ENCODE measurements at places on chromosomes 11 and 22. TPM values are rescaled to one million over a fixed set of nuclear protein-coding genes. Genes with fewer than 3 reads are reported as not detected.
A peak's percentile ranks its signal among the peaks of the same experiment; 100 is the strongest.

GRCh38 chr11:120912504-120912903, 111.4 kb upstream of the TBCEL start:
- peaks cover 82% of the 10 kb centered on the region for H3K27me3 ChIP-seq
- no peak overlapping the region for H3K4me3 ChIP-seq
- no peak overlapping the region for H3K27ac ChIP-seq
- no peak for DNase-seq
- H3K4me1 ChIP-seq, result no peaks in the 10 kb centered on the region

DNA sequence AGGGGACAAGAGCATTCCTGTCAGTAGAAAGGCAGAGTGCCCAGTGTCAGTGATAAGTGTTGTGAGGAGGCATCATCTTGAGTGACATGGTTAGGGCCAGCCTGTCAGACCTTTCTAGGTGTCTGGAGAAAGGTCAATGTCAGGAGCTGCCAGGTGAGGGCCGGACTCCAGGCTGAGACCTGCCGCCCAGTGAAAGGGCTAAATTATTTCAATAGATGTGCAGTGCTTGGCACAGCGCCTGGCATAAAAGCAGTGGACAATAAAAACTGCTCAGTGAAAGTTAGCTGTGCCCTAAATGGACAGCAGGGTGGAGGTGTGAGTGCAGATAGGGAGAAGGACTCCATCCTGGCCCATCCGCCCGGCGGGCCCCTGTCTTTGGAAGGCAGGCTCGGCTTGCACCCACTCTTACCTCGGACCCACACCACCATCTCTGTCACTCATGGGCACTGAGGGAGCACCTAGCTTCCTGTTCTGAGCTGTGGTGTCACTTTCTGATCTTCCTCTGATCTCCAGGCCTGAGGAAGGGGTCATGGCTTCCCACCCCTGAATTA, 23.5 kb upstream of the WNT11 start:
- H3K4me3 ChIP-seq, result no peak overlapping the region
- no peak overlapping the region for H3K27ac ChIP-seq
- H3K27me3 ChIP-seq, result peaks cover 14% of the 10 kb centered on the region
- no peaks in the 10 kb centered on the region for H3K4me1 ChIP-seq
- H3K36me3 ChIP-seq, result peaks cover 8% of the 10 kb centered on the region

GRCh38 chr22:26124991-26125725, 44.1 kb upstream of the SEZ6L start:
- no peaks in the 10 kb centered on the region for H3K4me1 ChIP-seq
- H3K27ac ChIP-seq, result no peak overlapping the region
- DNase-seq, result no peak
- H3K36me3 ChIP-seq, result no peaks in the 10 kb centered on the region

- no peak overlapping the region for H3K27ac ChIP-seq
- H3K27me3 ChIP-seq, result peaks cover 43% of the 10 kb centered on the region
- no peaks in the 10 kb centered on the region for H3K36me3 ChIP-seq
- no peaks in the 10 kb centered on the region for H3K4me1 ChIP-seq
- DNase-seq, result no peak
These were observed 79.5 kb upstream of the SLC25A18 start for GRCh38 chr22:17483688-17484372.

GRCh38 chr11:13348305-13348704, 70.7 kb downstream of the BMAL1 start:
- no peak overlapping the region for H3K27ac ChIP-seq
- H3K4me3 ChIP-seq, result no peak overlapping the region
- no peak for DNase-seq
- no peaks in the 10 kb centered on the region for H3K27me3 ChIP-seq
- no peaks in the 10 kb centered on the region for H3K36me3 ChIP-seq

GRCh38 chr11:64185175-64185692, 737 bp upstream of the STIP1 start:
- H3K4me3 ChIP-seq, result no peak overlapping the region
- DNase-seq, result peak; percentile 74
- H3K36me3 ChIP-seq, result peaks cover 26% of the 10 kb centered on the region
- H3K27me3 ChIP-seq, result no peaks in the 10 kb centered on the region
- H3K4me1 ChIP-seq, result peaks cover 31% of the 10 kb centered on the region

GRCh38 chr11:12135185-12135584, 24.8 kb downstream of the MICAL2 start:
- H3K27ac ChIP-seq, result no peak overlapping the region
- peaks cover 28% of the 10 kb centered on the region for H3K4me1 ChIP-seq
- DNase-seq, result no peak
- H3K27me3 ChIP-seq, result no peaks in the 10 kb centered on the region
- peaks cover 12% of the 10 kb centered on the region for H3K36me3 ChIP-seq

The HIC2 gene
- total RNA-seq, result 7.7 TPM

DNA sequence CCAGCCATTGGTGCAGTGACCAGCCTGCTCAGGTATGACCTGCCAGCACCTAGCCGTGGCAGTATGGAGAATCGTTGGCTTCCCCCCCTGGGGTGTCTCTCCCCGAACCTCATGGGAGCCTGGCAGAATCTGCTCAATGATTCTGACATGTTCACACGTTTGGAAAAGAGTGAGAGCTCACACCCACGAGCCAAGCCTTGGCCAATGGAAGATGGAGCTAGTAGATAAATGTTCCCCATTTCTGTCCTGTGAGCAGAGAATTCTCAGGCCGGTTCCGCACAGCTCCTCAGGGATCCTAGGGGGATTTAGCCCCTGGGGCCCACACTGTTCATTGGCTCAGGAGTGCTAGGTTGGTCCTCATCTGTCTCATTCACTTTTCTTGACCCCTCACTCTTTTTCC, 128.4 kb downstream of the RCN1 start:
- no peak overlapping the region for H3K4me3 ChIP-seq
- H3K4me1 ChIP-seq, result no peaks in the 10 kb centered on the region
- H3K27me3 ChIP-seq, result peaks cover 81% of the 10 kb centered on the region

The KRTAP5-2 gene
- total RNA-seq, result not detected

- H3K36me3 ChIP-seq, result no peaks in the 10 kb centered on the region
- no peak overlapping the region for H3K27ac ChIP-seq
- no peak overlapping the region for H3K4me3 ChIP-seq
These were observed 23.6 kb downstream of the ADM start for GRCh38 chr11:10328314-10329098.

DNA sequence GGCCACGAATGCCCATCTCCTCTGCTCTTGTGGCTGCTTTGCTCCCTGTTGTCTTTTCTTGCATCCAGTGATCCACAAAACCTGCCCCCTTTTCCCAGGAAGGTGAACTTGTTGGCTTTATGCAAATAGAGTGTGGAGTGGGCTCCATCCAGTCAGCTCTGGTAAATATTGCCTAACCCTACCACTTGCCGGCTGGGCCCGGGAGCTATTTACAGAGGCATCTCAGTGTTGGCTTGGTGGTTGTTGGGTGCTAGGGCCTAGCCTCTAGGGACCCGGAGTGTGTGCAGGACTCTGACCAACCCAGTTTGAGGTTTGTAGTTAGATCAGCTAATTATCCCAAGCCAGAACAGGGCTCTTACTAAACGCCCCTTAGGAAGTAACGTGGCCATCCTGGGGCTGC, 40.8 kb upstream of the TLCD5 start:
- H3K4me3 ChIP-seq, result no peak overlapping the region
- DNase-seq, result no peak
- H3K4me1 ChIP-seq, result no peaks in the 10 kb centered on the region
- H3K27ac ChIP-seq, result no peak overlapping the region

- no peaks in the 10 kb centered on the region for H3K27me3 ChIP-seq
- H3K27ac ChIP-seq, result no peak overlapping the region
- H3K36me3 ChIP-seq, result no peaks in the 10 kb centered on the region
- no peaks in the 10 kb centered on the region for H3K4me1 ChIP-seq
- DNase-seq, result peak; percentile 62
- H3K4me3 ChIP-seq, result no peak overlapping the region
These were observed 1348.2 kb upstream of the RAG2 start for GRCh38 chr11:37946155-37946766.

All from Calu3 (cell line).